Stomach (tissue), 19 donors: ENCODE measurements at places on chromosomes 4 and X. TPM values are rescaled to one million over a fixed set of nuclear protein-coding genes. Genes with fewer than 3 reads are reported as not detected.

- H3K27ac ChIP-seq, result no peak overlapping the region
- no peaks in the 10 kb centered on the region for H3K4me1 ChIP-seq
- no peak overlapping the region for H3K4me3 ChIP-seq
- no peak for DNase-seq
- no peaks in the 10 kb centered on the region for H3K27me3 ChIP-seq
Measured at GRCh38 chr4:181998398-181999295, 244.6 kb upstream of the TENM3 start.

GRCh38 chrX:52361941-52362340 lies 6.9 kb upstream of the XAGE2 start:
- no peak for DNase-seq
- H3K4me1 ChIP-seq, result no peaks in the 10 kb centered on the region
- no peaks in the 10 kb centered on the region for H3K36me3 ChIP-seq
- H3K27me3 ChIP-seq, result no peaks in the 10 kb centered on the region
- H3K27ac ChIP-seq, result no peak overlapping the region

- no peaks in the 10 kb centered on the region for H3K27me3 ChIP-seq
- H3K4me1 ChIP-seq, result no peaks in the 10 kb centered on the region
- no peak for DNase-seq
- no peaks in the 10 kb centered on the region for H3K36me3 ChIP-seq
- H3K27ac ChIP-seq, result no peak overlapping the region
- H3K4me3 ChIP-seq, result no peak overlapping the region
Measured at GRCh38 chr4:145195167-145195952, 15.0 kb upstream of the OTUD4 start.

GRCh38 chrX:57573754-57574153 lies 18.1 kb upstream of the ZXDB start:
- H3K27me3 ChIP-seq, result no peaks in the 10 kb centered on the region
- no peak for DNase-seq
- no peak overlapping the region for H3K27ac ChIP-seq
- no peaks in the 10 kb centered on the region for H3K36me3 ChIP-seq

ETDA gene
- total RNA-seq, result not detected
